ENCODE measurements at places on chromosomes 1 and 21.

GRCh38 chr1:15989776-15990175 lies 13.9 kb upstream of the ZBTB17 start:
- DNase-seq = no peak

GRCh38 chr1:116377541-116378529 lies 4.8 kb downstream of the ATP1A1 start:
- peak; percentile 23 for DNase-seq

DNA sequence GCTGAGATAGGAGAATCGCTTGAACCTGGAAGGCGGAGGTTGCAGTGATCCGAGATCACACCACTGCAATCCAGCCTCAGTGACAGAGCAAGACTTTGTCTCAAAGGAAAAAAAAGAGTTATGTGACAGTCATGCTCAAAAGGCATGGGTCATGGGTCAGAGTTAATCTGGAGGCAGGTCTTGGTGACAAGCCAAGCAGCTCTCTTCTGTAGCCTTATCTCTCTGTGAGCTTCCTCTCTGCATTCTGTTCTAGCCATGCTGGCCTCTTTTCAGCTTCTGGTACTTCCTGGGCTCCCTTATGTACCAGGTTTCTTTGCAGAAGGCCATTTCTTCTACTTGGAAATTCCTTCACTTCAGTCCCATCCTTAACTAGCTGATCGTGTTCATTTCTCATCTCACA lies 63.6 kb downstream of the NGF start:
- DNase-seq = no peak

DNA sequence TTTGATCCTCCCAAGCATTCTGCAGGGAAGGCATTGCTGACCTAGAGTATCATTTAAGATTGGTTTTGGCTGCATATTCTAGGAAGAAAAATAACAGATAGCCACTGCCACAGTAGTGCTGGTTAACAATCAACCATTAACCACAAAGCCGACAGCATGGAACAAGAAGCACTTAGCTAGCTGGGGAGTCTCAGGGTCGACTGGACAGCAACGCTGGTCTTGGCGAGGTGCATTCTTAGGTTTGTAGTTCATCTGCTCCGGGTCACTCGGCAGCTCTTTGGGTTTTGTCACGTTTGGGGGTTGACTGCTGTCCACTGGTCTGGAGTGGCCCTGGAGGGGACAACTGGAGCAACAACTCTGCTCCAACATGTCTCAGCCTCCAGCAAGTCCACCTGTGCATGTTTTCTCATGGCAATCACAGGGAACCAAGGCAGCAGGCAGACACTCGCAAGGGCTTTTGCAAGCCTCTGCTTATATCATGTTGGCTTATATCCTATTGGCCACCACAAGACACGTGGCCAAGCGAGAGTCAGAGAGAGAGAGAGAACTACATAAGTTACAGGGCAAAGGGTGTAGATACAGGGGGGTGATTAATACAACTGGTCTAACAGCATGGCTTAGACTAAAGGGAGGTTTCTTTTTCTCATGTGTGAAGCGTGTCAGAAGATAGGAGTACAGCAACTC lies 99.5 kb downstream of the LACTBL1 start:
- DNase-seq = no peak

DNA sequence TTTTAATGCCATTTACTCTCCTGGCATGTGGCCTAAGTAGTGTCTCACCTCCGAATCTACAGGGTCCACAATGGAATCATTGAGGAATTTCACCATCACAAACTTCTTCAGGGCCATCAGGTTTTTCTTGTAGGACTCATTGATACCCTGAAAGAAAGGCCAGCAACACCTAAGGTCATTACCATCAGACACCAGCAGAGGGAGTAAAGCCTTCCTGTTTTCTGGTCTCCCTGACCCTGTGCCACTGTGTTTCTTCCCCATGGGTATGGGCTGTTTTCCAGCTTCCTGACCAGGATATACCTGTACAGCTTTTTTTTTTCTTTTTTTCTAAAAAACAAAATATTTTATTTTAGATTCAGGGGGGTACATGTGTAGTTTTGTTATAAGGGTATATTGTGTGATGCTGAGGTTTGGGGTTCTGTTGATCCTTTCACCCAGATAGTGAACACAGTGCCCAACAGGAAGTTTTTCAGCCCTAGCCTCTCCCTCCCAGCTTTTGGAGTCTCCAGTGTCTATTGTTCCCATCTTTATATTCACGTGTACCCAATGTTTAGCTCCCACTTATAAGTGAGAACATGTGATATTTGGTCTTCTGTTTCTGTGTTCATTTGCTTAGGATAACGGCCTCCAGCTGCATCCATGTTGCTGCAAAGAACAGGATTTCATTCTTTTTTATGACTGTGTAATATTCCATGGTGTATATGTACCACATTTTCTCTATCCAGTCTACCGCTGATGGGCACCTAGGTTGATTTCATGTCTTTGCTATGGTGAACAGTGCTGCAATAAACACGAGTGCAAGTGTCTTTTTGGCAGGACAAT lies 18.3 kb downstream of the PPT1 start:
- DNase-seq = peak; percentile 99

DNA sequence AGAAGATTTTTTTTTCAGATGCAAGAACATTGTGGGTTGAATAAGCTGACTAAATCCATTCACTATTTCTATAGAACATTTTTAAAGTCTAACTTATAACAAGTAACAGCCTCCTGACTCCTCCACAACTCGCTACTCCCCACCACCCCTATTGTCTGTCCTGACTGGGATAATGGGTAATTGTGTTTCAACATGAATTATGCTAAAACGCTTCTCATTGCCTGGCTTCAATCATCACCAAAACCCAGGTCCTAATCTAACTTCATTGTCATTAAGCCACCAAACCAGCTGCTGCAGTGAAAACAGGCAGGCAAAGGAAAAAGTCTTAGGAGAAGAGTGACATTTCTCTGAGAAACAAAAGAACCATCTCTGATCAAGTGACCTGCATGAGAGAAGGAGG lies 30.0 kb downstream of the TNR start:
- DNase-seq = no peak

- DNase-seq = no peak
These were observed 15.5 kb downstream of the DHCR24 start for GRCh38 chr1:54871275-54872035.

- DNase-seq = no peak
These were observed 11.4 kb downstream of the VWA5B1 start for GRCh38 chr1:20302108-20302471.

GRCh38 chr1:44807364-44808062 lies 362 bp upstream of the DYNLT4 start:
- DNase-seq = no peak
